AG08396 (cell line): ENCODE measurements at places on chromosomes 1 and 21.
A peak's percentile ranks its signal among the peaks of the same experiment; 100 is the strongest.

DNA sequence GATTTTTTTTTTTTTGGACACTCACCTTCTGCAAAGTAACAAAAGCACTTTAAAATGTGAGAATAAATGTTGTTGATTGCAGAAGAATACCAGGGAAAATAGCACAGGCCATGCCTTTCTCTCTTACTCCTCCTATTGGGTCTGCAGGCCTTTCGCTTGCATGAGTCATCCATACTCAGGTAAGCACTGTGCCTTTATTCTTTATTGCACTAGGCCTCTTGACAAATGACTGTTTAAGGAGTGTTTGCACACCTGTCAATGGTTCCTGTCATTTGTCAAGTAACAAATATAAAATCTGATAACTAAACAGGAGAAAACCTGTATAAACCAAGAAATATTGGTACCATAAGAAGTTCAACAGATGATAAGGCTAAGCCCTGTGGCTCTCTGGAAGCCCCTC lies 106.5 kb downstream of the RGS7 start:
- DNase-seq: no peak

DNA sequence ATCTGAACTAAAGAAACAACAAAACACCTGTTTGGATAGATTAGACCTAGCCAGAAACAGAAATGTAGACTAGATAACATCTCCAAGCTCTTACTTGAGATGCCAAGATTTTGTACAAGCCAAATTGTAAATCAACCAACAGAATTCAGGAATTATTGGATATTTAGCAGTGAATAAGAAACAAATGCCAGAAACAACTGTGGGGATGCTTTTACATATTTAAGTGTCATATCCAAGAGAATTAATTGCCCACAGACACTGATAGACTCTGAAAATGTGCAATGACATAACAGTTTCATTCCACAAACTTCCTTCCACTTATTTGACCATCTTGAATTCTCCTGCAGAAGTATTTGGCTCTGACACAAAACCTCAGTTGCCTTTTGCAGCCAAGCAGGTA lies 92.3 kb downstream of the SGIP1 start:
- DNase-seq: no peak

DNA sequence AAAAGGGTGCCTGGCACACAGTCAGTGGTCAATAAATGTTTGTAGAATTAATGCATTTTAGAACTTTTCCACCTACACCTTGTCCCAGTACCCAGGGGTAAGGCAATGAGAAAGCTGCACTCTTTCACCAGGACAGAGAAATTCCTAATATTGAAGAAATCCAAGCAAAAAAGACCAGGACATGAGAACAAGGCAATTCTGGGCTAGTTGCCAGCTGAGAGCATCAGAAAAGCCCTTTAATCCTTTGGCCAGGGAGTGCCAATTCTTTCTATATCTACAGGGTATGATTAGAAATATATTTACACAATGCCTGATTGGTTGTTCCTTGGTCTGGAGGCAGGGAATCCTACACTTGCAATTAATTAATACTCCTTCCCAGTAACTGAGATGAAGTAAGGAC lies 492.4 kb upstream of the NFIA start:
- DNase-seq: no peak

GRCh38 chr1:18919197-18919905 lies 17.0 kb upstream of the ALDH4A1 start:
- DNase-seq: no peak

DNA sequence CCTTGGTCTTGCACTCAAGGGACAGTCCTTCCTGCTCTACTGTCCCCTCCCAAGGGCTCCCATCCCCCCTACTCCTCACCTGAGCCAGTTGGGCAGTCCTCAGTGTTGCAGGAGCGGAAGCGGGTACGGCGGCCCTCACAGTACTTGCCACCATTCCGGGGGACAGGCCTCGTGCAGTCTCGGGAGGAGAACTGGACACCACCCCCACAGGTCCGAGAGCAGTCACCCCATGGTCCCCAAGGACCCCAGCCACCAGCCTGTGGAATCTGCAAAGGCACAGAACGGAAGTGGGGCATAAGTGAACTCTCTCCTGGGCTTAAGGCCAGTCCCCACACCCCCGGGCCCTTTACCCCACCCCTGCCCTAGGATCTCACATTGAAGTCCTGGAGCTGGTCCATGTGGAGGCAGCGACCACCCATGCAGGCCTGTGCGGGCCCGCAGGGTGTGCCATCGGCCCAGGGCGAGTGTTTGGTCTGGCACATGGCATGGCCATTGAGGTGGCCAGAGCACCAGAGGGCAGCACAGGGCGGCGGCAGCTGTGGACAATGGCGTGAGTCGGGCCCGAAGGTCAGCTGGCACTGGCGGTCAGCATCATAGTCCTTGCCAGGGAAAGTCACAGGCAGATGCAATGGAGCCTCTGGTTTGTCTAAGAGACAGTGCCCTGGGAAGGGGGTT lies 5.2 kb downstream of the ADAMTS4 start:
- no peak for DNase-seq

GRCh38 chr1:224486801-224487583 lies 52.4 kb upstream of the WDR26 start:
- DNase-seq: no peak

- no peak for DNase-seq
Measured at GRCh38 chr1:224761245-224761644, 145.1 kb downstream of the CNIH3 start.

GRCh38 chr1:112719706-112720105 lies 4.6 kb upstream of the PPM1J start:
- no peak for DNase-seq

DNA sequence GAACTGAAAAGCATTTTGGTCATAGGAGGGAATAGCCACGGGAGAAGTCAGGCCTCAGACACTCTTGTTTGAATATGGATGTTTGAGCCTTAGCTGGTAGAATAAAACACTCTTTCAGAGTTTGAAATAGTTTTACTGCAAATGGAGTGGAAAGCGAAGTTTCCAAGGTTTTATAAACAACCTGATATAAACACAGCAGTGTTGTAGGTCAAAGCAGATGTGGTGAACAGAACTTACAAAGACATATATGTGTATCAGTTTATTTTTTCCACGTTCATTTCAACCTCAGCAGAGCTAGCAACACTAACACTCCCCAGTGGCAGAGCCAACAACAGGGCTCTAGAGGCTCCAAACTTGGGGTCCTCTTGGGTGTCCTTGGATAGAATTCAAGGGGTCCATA lies 89.9 kb downstream of the WLS start:
- DNase-seq: no peak

DNA sequence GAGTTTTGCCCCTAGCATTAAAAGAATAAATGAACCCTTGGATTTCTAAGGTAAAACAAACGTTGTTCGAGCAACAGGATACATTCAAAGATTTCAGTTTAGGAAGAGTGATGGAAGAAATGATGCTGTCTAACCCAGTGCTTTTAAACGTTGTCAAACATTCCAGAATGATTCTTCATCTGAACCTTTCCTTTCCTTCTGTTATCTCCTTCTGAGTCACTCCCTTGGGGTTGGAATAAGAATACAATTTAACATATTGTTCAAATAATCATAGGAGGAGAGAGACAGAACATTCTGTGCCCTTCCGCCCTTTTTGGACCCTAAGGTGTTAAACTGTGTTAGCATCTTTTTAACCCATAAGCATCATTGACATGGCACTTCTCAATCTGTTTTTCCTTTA lies 61.1 kb upstream of the RCOR3 start:
- peak; percentile 55 for DNase-seq

DNA sequence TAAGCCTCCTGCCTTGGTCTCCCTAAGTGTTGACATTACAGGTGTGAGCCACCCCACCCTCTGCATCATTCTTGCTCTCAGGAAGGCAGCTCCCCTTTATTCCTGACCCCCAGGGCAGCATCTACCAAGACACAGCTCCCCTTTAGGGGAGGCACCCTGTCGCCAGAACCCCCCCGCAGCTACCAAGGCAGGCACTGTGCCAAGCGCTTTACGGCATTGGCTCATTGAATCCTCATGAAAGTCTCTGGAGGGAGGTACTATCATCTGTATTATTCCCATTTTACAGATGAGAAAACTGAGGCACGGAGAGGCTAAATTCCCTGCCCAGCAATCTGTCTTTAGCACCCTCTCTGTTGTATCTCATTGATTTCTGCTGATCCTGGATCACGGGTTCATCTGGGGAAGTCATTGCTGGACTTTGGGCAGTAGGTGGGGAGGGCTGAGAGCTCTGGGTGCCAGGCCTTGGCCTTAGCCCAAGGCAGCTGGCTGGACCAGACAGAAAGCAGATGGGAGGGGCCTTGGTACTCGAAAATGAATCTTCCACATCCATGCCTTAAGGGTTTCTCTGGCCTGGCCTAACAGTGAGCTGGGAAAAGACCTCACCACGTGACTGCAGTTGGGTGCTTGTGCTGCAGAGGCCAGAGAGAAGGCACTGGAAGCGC lies 5.9 kb downstream of the PLOD1 start:
- DNase-seq: no peak

GRCh38 chr1:109296782-109297181 lies 10.0 kb downstream of the MYBPHL start:
- no peak for DNase-seq

GRCh38 chr21:40386294-40386911 lies 460.6 kb downstream of the DSCAM start:
- DNase-seq: peak; percentile 8

- DNase-seq: no peak
Measured at GRCh38 chr1:23451441-23451840, 26.9 kb upstream of the TCEA3 start.

GRCh38 chr1:85576642-85577418 lies 3.7 kb upstream of the CCN1 start:
- peak; percentile 78 for DNase-seq

DNA sequence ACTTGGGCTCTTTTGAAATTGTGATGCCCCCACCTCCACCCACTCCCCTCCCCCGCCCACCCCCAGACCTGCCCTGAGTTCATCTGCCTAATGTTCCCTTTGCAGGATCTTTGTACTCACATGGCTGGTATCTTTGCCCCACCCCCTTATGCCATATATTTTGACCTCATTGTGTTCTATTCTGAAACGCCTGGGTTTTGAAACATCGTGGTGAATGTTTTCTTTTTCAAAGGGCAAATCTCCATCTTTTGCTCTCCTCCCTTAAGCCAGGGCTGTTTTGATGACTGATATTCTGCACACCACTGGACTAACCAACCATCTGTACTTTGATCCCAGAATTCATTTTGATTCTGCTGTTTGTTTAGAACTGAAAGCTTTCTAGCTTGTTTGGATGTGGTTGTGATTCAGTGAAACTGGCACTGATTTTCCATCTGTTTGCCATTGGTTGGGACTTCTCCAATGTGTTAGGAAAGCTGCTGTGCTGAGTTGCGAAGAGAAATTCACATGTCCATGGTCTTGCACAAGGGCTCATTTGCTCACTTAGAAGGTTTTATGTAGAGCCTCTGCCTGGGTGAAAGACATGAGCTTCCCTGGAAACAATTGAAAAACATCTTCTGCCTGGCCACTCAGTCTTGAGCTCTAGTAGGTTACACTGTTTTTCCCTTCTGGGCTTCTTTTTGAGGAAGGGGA lies 16.5 kb downstream of the SMAP2 start:
- DNase-seq: peak; percentile 77

GRCh38 chr1:25554886-25555752 lies 11.7 kb downstream of the LDLRAP1 start:
- DNase-seq: no peak

DNA sequence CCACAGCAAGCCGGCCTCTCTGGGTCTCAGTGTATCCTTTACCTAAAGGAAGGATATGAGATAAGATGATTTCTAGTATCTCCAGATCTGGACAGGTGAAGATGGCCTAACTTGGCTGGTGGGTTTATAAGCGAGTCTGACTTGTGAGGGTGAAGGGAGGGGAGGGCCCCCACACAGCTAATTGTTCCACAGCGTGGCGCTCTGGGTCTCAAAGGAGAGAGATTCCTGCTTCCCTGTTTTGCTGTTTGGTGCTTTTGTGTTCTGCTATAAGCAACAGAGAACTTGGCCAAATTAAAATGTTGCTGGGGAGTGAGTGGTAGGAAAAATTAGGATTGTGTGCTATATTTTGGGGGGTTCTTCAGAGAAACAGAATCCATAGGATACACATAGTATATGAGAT lies 28.9 kb upstream of the NLRP3 start:
- DNase-seq: no peak

DNA sequence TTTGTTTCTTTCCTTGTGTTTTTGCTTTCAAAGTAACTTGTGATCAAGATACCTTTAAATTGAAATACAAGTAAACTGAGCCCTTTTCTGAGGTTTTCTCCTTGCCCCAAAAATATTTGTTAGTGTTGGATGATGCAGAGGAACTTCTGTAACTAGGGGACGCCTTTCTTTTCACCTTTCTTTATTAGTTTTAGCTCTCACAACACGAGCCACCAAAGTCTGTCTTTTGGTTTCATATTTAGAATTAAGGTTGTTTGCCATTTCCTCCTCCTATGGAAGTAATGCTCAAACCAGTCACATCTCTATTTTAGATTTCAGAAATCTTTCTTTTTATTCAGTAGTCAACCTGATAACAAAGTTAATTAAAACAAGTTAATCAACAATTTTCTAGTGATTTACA lies 120.8 kb downstream of the ZP4 start:
- no peak for DNase-seq

- no peak for DNase-seq
Measured at GRCh38 chr1:55986003-55986402, 593.4 kb downstream of the PLPP3 start.

DNA sequence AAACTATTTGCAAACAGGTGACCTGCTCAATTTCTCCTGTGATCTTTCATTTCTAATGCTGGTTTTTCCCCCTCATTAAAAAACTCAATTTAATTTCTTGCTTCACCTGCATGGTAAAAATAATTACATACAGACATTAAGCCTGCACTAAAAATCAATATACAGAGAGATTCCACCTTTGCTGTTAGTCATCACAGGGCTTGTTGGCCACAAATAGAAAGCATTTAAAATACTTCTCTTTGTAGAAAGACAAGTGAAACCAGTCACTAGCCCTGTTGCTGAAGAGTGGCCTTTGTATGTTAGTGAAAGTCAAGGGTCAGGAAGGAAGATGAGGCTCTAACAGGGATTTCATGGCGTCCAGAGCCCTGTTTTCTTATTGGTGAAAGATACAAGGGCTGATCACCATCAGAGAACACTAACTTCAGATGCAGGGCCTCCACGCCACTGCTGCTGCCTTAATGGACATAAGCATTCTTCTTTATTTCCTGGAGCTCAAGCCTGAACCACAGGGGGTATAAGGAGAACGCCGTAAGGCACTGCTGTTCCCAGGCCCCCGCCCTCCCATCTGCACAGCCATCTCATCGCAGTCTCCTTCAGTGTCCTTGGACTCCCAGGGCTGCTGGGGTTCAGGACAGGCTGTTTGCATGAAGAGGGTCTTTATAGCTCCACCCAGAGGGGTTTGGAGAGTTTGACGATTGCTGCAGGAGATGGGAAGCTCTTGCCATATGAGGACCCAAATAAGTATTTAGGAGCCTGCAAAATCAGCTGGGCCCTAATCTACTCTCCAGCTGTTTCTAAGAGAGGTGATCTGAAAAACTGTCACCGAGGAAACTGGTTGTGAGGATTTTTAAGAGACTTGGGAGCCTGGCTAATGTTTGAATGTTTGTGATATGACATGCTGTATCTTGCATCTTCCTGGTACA lies 117.3 kb upstream of the IRF2BP2 start:
- no peak for DNase-seq

- no peak for DNase-seq
Measured at GRCh38 chr21:15171546-15171945, 106.7 kb upstream of the NRIP1 start.

- no peak for DNase-seq
Measured at GRCh38 chr1:31835415-31835814, 19.6 kb upstream of the SPOCD1 start.

- no peak for DNase-seq
Measured at GRCh38 chr1:118905196-118905595, 82.9 kb downstream of the TBX15 start.

GRCh38 chr1:3501856-3502640 lies 47.6 kb downstream of the ARHGEF16 start:
- DNase-seq: peak; percentile 76
